Cortex of kidney (tissue), 1 donor: ENCODE measurements at places on chromosomes 5 and 9.

- no peak for DNase-seq
Observed at GRCh38 chr9:112551641-112552040, 65.0 kb downstream of the KIAA1958 start.

GRCh38 chr5:85452322-85453025, 1067.8 kb upstream of the EDIL3 start:
- no peak for DNase-seq

GRCh38 chr9:133979273-133979920, 12.7 kb downstream of the VAV2 start:
- DNase-seq = no peak

DNA sequence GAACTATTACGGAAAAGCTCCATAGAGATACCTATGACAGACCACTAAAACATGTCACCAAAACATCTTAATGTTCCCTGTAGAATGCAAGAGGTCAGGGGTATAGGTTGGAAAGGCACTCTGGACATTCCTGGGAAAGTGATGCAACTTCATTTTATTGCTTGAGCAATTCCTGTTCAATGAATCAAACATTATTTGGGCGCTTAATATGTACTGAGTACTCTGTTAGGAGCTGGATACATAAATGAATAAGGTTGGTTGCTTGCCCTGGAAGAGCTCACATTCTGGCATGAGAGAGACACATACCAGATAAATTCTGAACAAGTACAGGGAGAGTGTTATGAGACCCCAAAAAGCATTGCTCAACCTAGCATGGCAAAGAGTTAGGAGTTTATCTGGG, 408.9 kb upstream of the DMAC1 start:
- DNase-seq = no peak

GRCh38 chr9:88653911-88654310, 118.9 kb downstream of the NXNL2 start:
- DNase-seq = no peak
